Cortex of kidney (tissue), 1 donor: ENCODE measurements at places on chromosomes 3 and 15.

- no peak for DNase-seq
These were observed 605.0 kb upstream of the CBLB start for GRCh38 chr3:106473576-106474475.

DNA sequence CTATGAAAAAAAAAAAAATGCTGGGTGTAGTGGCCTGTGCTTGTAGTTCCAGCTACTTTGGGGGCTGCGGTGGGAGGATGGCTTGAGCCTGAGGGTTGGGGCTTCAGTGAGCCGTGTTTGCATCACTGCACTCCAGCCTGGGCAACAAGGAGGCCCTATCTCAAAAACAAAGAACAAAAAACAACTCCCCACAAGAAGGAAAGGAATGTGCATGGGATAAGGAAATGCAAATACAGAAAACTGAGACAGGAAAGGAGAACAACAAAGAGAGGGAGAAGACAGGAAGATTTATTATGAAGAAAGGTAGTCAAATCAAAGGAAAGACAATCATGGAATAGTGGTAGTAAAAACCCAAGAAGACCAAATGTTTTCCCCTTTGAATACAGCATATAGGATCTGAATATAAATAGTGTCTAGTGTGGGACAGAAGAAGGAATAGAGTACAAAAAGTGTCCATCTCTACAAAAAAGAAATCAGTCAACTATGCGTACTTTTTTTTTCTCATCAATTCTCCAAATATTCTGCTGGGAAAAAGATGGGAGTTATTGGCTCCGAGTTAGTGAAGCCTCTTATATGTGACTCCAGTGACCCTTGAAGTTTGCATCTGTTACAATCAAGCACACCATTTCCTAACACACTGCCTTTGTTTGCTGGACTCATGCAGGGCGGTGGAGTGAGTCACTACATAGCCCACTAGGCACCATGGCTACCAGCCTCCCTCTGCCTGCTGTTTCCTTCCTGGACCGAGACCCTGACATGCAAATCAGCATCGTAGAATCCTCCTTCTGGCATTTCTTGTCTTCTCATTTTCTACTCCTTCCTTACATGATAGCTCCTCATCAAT, 101.2 kb upstream of the PTX3 start:
- no peak for DNase-seq

DNA sequence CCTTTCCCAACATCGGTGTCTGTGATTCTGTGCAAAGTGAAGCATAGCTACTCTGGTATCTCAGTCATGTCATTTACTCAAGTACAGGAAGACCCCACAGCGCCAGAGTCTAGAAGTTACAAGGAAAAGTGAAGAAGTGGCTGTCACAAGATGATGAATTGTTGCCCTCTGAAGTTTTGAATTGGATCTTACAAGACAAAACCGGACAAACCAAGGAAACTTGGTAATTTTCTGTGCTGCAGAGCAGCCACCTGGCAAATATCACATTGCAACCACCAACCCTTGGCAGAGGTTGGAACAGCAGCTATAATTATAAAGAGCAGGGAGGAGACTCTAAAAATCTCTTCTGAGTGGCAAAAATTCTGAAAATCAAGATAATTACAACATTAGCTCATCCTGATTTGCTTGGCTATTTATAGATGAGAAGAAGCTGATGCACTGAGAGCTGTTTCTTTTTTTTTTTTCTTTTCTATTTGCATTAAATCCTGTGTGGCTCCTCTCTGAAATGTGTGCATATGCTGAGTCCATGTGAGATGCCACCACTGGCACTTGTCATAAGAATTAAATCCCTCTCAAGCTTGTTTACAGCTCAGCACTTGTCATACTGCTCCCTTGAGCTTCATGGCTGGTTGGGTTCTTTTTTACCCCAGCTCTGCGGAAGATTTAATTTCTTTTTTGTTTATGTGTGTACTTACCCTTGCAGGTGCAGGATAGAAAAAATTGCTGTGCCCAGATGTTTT, 68.0 kb upstream of the MNS1 start:
- DNase-seq = no peak

GRCh38 chr15:60208709-60209108, 189.1 kb downstream of the ANXA2 start:
- DNase-seq = no peak

DNA sequence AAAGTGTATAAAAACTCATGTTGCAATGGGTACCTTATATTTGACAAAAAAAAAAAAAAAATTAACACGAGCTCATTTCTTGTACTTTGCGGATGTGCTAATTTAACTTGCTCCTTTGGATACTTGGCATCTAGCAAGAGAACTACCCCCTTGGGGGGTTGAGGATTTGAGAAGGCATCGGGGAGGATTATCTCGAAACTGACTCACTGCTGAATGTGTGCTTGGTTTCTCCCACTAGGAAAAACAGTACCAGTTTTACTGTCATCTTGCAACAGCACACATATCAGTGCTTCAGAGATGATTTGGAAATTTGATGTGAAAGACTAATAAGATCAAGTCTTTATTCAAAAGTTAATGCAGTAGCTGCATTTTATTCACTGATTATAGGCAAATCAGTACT, 891 bp downstream of the EXOG start:
- DNase-seq = no peak
